ENCODE measurements at places on chromosomes 2 and 18. TPM values are rescaled to one million over a fixed set of nuclear protein-coding genes. Genes with fewer than 3 reads are reported as not detected.

The HOXD12 gene
- total RNA-seq, result not detected

The SERPINB4 gene
- not detected for total RNA-seq

The REEP1 gene
- 17.7 TPM for total RNA-seq

The SCN3A gene
- 0.69 TPM for total RNA-seq

The FARSB gene
- total RNA-seq, result 5.6 TPM

The PCARE gene
- not detected for total RNA-seq

The LOXHD1 gene
- total RNA-seq, result 0.26 TPM

The SLC5A7 gene
- total RNA-seq, result not detected

The SP9 gene
- not detected for total RNA-seq

The GALNT5 gene
- under 0.01 TPM for total RNA-seq

The DYNAP gene
- not detected for total RNA-seq

The BOLL gene
- not detected for total RNA-seq

The GPR17 gene
- not detected for total RNA-seq

The ACTG2 gene
- total RNA-seq, result not detected

The HOXD9 gene
- 17.0 TPM for total RNA-seq

The PJVK gene
- 0.69 TPM for total RNA-seq

The ERICH2 gene
- total RNA-seq, result not detected

The HMSD gene
- not detected for total RNA-seq

The ZNF516 gene
- 10.3 TPM for total RNA-seq

The TEX51 gene
- not detected for total RNA-seq

The FMNL2 gene
- total RNA-seq, result 50.0 TPM

The PIAS2 gene
- total RNA-seq, result 14.0 TPM

The ZSWIM2 gene
- total RNA-seq, result not detected

The CCDC93 gene
- total RNA-seq, result 26.9 TPM

The OLA1 gene
- total RNA-seq, result 98.6 TPM

The RIF1 gene
- 26.8 TPM for total RNA-seq

The COBLL1 gene
- 2.2 TPM for total RNA-seq

The XIRP2 gene
- under 0.01 TPM for total RNA-seq

The RFX8 gene
- total RNA-seq, result 0.17 TPM

The SP140 gene
- total RNA-seq, result not detected

The KCNJ13 gene
- not detected for total RNA-seq

The ANKRD30B gene
- total RNA-seq, result under 0.01 TPM

Data from dermis lymphatic vessel endothelial cell (primary cell).